ENCODE measurements at places on chromosomes 12 and 14.

- DNase-seq: peak; percentile 94
These were observed at the start of gene PSEN1 for GRCh38 chr14:73136387-73137225. PSEN1 (plus strand) TSS chr14:73136507; CDS start chr14:73148020, 11,513 bp downstream.

GRCh38 chr12:96186607-96187301, 7.4 kb upstream of the ELK3 start:
- no peak for DNase-seq

DNA sequence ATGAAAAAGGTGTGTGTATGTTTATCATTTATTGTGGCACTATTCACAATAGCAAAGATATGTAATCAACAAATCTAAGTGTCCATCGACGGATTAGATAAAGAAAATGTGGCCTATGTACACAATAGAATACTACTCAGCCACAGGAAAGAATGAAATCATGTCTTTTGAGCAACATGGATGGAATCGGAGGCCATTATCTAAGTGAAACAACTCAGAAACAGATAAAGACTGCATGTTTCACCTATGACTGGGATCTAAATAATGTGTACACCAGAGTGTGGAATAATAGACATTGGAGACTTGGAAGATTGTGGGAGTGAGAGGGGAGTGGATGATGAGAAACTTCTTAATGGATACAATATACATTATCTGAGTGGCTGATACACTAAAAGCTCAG, 44.0 kb downstream of the CCER1 start:
- no peak for DNase-seq

DNA sequence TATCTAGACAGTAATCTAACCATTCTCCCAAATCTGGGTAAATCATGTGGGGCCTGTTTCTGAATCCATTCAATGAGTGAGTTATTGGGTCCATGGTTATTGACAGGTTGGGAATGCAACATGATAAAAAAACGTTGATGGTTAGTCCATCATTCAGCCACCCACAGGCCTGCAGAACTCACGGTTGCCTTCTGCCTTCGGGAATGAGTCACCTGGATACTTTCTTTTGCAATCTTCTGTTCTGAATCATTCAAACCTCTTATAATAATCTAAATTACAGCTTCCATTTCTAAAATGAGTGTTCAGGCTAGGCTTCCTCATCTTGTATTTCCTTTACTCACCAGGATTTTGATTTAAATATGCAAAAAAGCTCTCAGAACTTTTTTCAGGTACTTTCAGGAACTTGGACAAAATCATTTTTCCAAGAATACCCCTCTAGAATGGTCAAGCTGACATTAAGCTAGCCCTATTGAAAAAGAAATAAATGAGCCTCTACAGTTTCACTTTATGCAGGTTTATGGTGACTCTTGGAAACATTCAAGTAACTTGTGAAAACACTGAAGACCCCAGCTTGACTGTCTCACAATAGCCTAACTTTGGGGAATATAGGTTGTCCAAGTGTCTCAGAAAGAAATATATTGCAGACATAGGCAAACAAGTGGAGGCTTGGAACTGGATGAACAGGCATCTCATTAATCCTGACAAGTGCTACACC, 94.4 kb downstream of the KCNK10 start:
- DNase-seq: no peak

GRCh38 chr12:117100851-117101673, 1.8 kb upstream of the TESC start:
- DNase-seq: no peak

DNA sequence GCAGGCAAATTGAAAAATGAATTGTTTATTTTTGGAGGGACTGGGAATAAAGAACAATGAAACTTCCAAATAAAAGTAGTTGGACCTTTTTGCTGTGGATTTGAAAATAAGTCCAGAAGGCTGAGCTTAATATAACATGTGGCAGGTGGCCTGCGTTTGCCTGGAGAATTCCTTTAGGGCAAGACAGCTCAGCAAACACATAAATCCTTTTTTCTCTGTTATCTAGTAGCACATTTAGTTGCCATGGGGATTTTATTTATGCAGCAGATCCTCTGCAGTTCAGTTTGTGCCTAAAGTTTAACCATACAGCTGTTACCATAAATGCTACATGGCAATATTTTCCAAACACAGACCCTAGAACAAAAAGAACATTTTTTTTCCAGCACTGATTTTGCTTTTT, 180.0 kb downstream of the NPAS3 start:
- no peak for DNase-seq

All from GM12891 (cell line).